ENCODE measurements at places on chromosomes 12 and 14.

- no peak for DNase-seq
Measured at GRCh38 chr12:124736115-124737039, 127.3 kb downstream of the SCARB1 start.

DNA sequence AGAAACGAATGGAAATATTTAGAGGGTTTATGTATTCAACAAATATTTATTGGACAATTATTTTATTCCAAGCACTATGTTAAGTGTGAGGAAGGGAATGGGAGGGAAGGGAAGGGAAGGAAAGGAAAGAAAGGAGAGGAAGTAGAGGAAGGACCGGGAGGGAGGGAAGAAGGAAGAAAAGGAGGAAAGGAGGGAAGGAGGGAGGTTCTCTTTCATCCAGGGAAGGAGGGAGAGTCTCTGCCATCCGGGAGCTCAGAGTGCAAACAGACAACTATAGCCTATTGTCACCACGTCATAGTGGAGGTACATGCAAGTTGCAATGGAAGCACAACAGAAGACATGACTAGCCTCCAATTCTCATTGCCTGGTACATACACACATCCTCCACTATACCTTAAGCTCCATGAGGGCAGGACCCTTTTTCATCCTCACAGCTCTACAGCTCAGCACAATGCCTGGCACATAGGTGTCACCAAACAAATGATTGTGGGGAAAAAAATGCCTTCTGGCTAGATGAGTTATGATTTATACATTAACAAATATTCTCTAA lies 48.1 kb downstream of the DAD1 start:
- DNase-seq = no peak

GRCh38 chr14:67392123-67392522 lies 19.8 kb downstream of the PLEK2 start:
- no peak for DNase-seq

GRCh38 chr12:117134059-117134458 lies 34.8 kb upstream of the TESC start:
- DNase-seq = peak; percentile 44

GRCh38 chr12:91883811-91884210 lies 261.8 kb downstream of the BTG1 start:
- no peak for DNase-seq

DNA sequence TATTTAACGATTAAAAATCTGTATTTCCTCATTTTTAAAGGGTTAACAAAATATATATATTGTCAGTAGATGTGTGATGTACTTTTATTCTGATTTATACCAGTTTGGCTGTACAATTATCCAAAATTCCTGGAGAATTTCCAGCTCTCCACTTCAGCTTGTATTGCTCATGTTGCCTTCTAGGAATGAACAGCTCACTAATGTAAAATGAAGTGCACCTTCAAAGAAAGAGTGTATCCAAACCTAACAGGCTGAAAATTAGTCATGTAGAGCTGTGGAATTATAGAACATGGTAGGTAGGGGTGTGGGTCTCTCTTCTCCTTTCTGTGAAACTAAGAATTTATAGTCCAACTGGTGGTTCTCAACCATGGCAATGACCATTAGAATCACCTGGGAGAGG lies 362.0 kb downstream of the ETNK1 start:
- no peak for DNase-seq

DNA sequence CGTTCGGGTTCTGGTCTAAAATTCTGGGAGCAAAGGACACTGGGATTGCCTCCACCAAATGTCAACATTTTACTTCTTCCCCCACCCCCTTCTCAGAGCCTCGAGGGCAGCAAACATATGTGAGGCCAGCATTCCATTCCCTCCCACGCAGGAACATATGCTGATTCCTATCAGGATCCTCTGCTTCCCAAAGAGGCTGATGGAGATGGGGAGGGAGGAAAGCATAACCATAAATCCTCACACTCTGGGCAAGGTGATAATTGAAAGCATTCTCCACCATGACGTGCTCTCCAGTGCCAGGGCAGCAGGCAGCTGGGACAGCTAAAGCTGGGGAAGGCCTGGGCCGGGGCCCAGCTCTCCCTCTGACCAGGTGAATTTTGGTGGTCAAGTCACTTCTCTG lies 395.0 kb downstream of the ZFP36L1 start:
- DNase-seq = no peak

DNA sequence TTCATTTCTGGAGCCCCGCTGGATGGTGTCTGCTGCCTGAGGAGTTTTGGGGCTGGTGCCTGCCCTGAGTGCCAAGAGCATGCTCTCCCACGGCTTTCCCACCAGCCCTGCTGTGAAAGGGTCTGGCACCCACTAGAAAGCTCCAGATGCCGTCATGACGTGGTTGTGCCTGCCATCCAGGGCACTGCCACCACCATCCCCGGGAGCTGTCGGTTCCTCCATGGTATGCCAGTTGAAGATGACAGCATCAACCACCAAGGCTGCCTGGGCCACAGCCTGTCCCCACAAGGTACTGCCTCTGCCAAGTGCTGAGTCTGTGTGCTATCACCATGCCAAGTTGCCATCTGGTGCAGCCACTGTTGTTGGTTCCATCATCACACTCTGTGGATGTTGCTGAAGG lies 85.9 kb downstream of the TTC8 start:
- DNase-seq = no peak

- DNase-seq = no peak
Measured at GRCh38 chr12:110091136-110091711, 32.9 kb upstream of the IFT81 start.

- DNase-seq = no peak
Measured at GRCh38 chr14:32417956-32418552, 89.0 kb downstream of the AKAP6 start.

DNA sequence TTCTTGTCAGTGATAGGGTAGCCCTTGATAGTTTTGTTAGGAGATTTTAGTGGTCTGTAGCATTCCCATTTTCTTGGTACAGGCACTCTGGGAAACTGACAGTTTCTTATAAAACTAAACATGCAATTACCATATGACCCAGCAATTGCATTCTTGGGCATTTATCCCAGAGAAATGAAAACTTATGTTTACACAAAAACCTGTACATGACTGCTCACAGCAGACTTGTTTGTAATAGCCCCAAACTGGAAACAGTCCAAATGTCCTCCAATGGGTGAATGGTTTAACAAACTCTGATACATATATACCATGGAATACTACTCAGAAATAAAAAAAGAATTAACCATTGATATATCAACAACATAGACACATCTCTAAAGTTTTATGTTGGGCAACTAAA lies 75.5 kb downstream of the BORCS5 start:
- no peak for DNase-seq

DNA sequence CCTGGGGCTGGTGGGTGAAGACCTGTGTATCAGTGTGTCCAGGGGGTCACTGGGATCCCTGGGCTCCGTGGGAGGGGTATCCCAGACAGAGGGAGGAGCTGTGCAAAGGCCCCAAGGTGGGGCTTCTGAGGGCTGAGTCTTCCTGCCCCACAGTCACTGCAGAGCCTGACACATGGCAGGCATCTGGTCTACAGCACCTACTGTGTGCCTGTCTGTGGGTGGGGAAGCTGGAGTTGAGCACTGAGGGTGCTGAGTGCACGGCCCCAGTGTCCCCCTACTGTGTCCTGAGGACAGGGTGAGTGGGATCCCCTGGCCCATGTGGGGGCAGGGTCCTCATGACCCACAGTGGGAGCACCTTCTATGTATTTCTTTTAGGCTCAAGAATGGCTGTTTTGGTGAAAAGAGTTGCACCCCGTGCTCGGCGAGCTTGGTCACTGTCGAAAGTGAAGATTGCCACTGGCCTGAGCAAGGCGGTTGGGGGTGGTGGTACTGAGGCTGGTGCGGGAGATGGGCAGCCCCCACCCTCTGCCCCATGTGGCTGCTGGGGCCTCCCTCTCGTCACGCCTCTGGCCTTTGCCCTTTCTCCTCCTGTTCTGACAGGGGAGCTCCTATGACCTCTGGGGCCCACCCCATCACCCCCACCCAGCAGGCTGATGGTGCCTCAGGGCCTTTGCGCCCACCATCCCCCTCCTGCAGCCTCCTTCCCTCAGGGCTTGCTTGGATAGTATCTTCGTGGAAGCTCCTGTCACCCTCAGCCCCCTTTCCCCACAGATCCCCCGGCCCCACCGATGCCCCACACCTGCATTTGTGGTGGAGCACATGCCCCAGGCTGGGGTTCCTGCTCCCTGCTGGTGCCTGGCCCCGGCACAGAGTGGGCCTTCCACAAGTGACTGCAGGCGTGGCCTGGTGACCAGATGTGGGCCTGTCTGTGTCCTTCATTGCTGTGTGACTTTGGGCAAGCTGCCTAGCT lies 55.8 kb downstream of the BEGAIN start:
- DNase-seq = no peak

DNA sequence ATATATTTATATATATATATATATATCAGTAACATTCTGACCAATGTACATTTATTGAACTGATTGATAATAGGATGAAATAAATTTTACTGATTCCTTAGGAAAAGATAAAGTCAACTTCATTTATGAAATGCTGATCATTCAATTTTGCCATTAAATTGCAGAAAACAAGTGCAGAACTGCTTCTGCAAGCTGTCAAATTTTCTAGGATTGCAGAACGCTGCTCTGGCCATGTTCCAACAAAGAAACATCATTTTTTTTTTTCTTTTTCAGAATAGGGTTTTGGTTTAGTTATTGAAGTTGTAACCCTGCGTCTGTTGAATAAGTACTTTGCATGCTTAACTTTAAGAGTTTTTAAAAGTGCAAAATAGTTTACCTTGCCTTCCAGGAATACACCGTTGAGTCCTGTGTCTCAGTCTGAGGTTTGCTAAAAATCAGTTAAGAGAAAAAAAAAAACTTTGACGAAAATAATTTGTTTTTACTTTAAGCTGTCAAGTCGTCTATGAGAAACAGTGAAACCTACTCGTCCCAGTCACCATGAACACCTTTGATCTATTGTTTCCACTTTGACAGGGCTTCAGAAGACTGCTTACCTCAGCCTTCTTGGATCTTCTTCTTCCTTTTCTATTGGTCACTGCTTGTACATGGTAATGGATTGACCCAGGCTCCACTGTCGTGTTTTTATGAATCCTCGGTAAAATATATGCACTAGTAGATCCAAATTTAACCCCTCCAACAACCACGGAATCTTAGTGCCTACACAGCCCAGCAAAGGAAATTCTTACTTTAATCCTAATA lies at the start of gene KERA:
TSS of gene KERA (minus strand) at position 657 of the 798 bp plus-strand sequence. CDS start 1,743 bp downstream, outside the sequence.
- DNase-seq = no peak

- DNase-seq = no peak
Measured at GRCh38 chr12:53068811-53069585, 10.2 kb downstream of the SPRYD3 start.

DNA sequence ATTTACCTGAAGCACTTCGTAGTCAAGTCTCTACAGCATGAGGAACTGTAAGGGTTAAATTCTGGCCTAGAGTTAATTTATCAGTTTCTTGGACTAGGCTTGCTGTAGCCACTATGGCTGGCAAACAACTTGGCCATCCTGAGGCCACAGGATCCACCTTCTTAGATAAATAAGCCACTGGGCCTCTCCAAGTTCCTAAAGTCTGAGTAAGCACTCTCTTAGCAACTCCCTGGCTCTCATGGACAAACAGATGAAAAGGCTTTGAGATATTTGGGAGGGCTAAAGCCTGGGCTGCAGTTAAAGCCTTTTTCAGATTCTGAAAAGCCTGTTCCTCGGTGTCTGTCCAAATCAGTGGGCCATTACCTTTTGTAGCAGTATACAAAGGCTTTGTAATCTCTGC lies 675.0 kb downstream of the TMEM121 start:
- no peak for DNase-seq

- no peak for DNase-seq
Measured at GRCh38 chr12:9634969-9635754, 27.4 kb upstream of the KLRB1 start.

- no peak for DNase-seq
Measured at GRCh38 chr14:102941419-102942011, 19.1 kb downstream of the AMN start.

- no peak for DNase-seq
Measured at GRCh38 chr12:118189741-118190191, 53.8 kb downstream of the PEBP1 start.

DNA sequence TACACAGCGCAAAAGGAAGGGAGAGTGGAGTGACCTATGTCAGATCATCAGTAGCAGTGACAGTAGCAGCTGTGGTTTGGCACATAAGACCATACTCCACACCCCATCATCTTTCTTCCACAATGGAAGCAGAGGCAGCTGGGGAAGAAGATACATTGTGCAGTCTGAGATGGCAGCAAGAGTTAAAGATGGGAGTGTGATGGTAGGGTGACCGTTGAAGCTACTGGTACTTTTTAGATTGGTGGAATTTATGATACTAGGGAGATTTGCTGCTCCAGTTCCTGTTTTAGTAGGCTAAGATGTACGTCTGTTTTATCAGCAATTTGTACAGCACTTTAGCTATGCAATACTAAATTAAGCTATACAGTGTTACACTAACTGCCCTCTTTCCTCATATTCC lies 291.0 kb downstream of the FUT8 start:
- no peak for DNase-seq

DNA sequence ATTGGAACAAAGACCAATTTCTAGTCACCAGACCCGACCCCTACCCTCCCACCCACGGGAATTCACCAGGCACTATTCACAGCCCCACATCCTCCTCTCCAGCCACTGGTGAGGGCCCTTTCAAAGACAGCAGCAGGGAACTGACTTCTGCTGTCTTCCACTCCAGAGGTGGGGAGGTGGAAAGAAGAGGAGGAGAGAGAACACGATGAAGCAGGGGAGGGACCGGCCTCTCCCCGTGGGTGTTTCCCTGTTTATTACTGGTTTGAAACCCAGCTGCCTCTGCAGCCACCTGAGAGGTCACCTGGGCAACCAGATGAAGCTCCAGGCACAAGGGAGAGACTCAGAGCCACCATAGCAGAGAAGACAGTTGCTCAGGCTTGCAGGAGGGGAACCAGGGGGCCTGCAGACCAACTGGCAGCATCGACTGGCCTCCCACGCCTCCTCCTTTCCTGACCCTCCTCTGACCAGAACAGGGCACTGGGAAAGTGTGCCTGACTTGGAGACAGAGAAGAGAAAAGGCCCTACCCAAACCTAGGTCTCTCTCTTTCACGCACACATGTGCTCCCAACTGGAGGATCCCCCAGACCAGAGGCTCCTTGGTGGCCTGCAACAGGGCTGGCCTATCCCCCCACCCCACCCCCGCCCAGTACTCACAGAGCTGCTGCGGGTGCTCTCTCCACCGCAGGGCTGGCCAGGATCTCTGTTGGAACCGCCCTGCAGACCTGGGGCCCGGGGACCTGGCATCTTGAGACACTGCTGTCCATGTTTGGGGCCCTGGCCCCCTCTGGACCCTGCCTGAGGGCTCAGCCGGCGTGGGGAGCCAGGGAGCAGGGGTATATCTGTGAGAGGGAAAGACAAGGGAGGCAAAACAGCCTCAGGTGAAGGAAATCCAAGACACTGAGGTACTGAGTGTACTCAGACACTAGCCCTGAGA lies 22.8 kb downstream of the ANO2 start:
- DNase-seq = no peak

GRCh38 chr14:40841886-40842285 lies 764.8 kb upstream of the LRFN5 start:
- DNase-seq = no peak

GRCh38 chr12:71125949-71126348 lies 31.9 kb downstream of the TSPAN8 start:
- DNase-seq = no peak

DNA sequence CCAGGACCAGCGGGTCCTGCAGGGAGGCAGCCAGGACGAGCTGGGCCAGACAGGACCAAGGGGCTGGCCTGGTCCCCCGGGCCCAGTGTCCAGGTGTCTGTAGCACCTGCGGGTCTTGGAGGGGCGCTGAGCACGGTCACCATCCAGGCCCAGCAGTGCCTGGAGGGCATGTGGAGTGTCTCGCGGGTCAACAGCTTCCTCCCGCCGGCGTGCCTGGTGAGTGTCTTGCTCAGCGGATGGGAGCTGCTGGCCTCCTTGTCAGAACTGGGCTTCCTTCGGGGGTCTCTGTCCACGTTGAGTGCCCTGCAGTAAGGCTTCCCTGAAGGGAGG lies 13.8 kb downstream of the KIF26A start:
- no peak for DNase-seq

All from GF-D8 (cell line).